Hindlimb muscle (tissue), 1 donor: ENCODE measurements at places on chromosomes 12 and 14.
A peak's percentile ranks its signal among the peaks of the same experiment; 100 is the strongest.

DNA sequence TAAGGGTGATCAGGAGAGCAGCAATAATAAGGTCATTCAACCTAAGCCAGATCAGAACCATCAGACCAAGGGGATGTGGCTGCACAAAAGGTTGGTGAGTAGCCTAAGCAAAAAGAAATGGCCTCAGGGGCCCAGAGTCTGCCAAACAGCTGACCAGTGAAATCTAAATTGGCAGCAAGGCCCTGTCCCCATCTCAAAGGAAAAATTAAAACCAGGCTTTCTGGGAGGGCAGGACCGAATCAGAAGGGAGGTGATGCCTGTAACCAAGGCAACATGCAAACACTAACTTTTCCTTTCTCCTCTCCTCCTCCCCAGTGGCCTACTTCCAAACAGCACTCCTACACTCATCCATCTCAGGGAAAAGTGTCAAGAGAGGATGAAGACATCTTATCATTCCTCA lies 256.4 kb downstream of the NUAK1 start:
- DNase-seq, result peak; percentile 53

DNA sequence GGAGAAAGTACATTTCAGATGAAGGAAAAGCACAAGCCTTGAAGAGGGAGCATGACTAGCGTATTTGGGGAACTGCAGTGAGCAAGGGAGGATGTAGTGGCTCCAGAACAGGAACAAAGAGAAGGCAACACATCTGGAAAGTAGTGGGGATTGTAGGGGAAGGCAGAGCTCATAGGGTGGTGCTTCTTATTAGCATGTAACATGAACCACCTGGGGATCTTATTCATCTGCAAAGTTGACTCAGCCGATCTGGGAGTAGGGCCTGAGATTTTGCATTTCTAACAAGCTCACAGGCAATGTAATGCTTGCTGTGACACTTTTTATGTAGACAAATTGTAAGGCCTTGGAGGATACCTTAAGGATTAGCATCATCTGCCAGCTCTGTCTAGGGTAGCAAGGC lies 447.3 kb downstream of the NELL2 start:
- DNase-seq, result no peak

GRCh38 chr12:1607940-1608712 lies 13.7 kb upstream of the FBXL14 start:
- DNase-seq, result no peak

DNA sequence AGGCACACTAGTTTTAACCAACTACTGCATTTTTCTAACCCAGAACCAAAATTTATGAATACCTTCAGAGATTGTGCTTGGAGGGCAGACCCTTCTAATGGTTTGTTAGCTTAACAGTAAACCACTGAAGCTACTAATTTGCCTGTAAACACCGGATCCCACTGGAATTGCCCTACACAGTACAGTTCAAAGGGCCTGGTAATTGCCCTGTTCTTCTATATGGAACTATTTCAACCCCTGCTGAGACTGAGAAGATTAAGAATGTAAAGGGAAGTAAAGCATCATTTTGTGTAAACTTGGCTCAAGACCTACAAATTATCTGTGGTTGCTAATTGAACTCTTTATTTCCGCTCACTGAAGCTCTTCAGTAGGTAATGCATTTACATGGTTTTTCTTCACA lies 468.1 kb downstream of the NPAS3 start:
- DNase-seq, result no peak

- no peak for DNase-seq
These were observed 45.2 kb upstream of the MAP1LC3B2 start for GRCh38 chr12:116513944-116514343.

DNA sequence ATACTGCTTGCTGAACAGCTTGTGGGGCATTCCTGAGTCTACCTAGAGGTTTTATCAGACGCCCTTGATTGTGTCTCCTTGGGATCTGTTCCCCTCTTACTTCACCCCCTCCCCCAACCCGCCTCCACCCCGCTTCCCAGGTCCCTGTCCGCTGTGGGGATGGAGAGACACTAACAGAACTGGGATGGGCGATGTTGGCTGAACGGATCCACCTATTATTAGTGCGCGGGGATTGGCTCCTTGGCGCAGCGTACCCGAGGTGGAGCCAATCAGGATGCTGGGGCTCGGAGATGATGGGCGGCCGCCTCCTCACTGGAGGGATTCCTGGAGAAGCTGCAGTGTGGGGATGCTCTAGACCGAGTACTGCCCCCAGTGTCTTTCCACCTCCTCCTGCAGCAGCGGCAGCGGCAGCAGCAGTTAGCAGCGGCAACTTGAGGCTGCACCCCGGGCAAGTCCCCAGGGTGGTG lies at the start of gene SYT1:
SYT1 (plus strand) TSS at position 372 of the 467 bp plus-strand sequence.
- peak; percentile 14 for DNase-seq

- DNase-seq, result no peak
These were observed 430.7 kb upstream of the DCN start for GRCh38 chr12:91613223-91613779.

DNA sequence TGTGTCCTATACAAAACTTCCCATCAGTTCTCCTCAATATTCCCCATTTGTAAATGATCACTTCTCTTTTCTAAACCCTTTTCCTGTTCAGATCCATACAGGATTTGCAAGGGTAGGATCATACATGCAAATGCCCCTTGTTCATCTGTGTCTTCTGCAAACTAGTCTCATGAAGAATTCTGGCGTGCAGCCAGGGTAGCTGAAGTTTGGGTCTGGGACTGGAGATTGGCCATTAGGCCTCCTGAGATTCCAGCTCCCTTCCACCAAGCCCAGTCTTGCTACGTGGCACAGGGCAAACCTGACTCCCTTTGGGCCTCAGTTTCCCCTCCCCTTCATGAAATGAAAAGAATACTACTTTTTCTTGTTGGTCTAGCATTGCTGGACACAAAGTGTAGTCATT lies 11.3 kb downstream of the C3AR1 start:
- no peak for DNase-seq

DNA sequence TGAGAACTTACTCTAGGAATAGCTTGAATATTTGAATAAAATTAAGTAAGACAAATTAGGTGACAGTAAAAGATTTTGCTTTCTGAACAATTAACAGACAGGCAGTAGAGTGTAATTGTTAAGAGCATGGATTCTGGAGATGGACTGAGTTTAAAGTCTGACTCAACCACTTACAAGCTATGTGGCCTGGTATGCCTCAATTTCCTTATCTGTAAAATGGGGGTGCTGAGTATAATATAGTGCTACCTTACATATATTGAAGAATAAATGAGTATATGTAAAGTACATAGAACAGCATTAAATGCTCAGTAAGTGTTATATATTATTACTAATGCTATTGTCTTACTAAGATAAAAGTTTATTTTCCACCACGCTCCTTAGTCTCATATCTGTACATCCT lies 7.1 kb downstream of the MIA2 start:
- DNase-seq, result no peak
